ENCODE measurements at places on chromosomes 3 and 15. TPM values are rescaled to one million over a fixed set of nuclear protein-coding genes. Genes with fewer than 3 reads are reported as not detected.
A peak's percentile ranks its signal among the peaks of the same experiment; 100 is the strongest.

DNA sequence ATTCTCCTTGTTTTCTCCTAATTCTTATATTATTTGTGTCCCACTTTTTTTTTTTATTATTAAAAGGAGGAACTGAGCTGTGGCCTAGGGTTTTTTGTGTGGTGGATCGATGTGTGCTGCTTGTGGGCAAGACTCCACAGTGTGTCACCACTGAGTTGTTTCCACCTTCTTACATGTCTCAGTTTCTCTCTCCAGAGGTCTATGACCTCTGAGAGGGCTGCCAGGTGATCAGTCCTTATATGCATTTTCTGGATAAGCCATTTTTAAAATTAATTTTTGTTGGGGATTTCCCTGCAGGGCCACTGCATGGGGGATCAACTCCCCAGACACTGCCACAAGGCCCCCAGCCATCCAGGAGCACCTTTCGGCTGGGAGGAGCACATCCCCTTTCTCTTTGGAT is 27.8 kb downstream of the IQCF6 start:
- no peak for DNase-seq

DNA sequence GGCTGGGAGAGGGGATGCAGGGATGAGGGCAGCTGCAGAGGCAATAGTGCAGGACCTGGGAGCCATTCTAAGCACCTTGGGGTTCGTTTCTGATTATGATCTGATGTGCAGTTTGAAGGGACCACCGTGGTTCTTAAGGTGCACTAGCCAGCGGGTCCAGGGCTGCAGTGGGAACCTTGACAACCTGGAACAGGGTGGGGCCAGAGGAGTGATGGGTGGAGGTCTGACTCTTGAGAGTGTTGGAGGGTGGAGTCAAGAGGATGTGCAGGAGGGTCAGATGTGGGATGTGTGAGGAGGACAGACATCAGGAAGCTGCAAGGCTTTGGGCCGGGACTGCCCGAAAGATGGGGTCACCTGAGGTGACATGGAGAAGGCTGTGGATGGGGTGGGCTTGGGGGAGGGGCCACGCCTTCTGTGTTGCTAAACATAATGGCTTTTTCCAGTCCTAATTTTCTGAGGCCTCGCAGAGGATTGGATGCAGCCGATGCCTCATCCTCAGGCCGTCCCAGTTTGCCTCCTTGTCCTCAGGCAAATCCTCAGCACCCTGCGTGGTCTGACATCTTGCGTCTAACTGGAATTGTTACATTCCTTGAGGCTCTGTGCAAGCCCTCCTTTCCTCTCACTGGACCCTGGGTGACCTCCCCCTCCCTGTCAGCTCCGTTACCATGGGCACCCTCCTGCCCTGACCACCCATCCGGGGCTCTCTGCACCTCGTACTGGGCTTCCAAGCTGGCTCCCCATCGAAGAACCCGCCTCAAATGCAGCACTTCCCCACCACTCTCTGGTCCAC is 61.4 kb upstream of the TRPM1 start:
- DNase-seq = no peak

- peak; percentile 65 for DNase-seq
These were observed 39.7 kb upstream of the VEPH1 start for GRCh38 chr3:157542711-157543500.

DNA sequence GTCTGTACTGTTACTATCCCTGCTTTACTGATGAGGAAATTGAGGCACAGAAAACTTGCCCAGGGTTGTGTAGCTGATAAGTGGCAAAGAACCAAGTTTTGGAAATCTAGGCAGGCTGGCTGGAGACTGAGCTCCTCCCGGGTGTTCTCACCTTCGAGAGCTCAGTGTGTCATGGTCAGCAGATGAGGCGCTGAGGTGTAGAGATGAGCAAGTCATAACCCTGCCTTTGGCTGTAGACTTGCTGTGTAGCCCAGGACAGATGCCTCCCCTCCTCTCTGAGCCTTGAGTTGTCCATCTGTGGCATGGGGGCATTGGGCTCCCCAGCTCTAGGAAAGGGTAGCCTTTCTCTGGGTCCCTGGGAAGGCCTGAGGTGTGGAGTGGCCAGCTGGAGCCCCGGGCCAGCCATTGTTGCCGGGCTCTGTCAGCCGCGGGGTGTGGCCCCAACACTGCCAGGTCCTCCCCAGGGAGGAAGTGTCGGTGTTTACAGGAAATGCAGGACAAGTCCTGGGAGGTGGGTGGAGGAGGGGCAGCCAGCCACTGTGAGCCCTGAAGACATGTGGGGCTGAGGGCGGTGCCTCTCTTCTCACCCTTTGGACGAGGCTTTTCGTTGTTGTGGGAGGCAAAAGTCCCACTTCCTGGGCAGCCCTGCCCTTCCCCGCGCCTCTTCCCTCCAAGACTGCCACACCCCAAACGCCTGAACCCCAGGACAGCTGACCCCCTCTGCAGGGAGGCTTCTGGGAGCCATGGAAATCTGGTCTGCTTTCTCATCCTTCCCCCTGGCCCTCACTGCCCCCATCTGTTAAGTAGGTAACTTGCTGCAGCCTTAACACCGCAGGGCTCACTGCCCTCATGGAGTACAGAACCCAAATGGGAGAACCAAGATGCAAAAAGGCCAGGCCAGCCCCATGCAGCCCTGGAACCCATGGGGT is 29.1 kb downstream of the FGD5 start:
- DNase-seq = peak; percentile 53

- DNase-seq = no peak
These were observed 379.8 kb downstream of the LSAMP start for GRCh38 chr3:116065501-116065900.

DNA sequence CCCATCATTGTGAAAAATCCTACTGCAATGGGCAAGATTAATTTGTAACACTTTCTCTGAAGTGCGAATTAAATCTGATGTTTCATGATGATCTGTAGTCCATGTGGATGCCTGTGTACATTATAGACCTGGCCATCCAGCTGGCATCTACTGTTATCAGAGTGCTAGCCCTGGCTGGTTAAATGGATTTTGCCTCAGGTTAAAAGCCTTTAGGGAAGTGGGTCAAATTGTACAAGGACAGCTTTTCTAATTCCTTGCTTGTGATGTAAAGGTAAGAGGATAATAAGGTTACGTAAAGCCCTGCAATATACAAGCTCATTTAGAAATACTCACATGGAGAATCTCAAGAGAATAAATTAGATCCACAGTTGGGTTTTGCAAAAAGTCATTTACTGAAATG is 138.2 kb downstream of the EPHA3 start:
- DNase-seq = no peak

DNA sequence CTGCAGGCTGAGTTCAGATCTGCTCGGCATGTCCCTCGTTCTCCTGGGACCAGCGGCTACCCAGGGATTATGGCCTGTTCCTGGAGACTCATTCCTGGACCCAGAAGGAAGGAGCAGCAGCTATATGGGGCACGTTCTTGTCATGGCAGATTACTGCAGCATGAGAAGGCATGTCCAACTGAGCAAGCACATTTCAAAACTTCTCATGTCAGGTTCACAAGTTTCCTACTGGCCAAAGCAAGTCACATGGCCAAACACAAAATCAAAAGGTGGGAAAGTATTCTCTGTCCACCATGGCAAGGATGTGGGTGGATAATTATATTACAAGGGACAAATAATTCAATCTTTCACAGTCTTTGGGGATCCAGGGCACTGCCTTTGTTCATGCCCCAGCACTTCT is 71.9 kb upstream of the C15orf39 start:
- no peak for DNase-seq

- no peak for DNase-seq
These were observed 18.1 kb downstream of the RNF111 start for GRCh38 chr15:59005579-59005978.

GRCh38 chr3:40044487-40044886 is 235.1 kb downstream of the MYRIP start:
- DNase-seq = peak; percentile 53

GRCh38 chr3:48738926-48739616 is 22.1 kb upstream of the IP6K2 start:
- DNase-seq = peak; percentile 7

GRCh38 chr15:48898032-48898431 is 20.1 kb downstream of the EID1 start:
- no peak for DNase-seq

DNA sequence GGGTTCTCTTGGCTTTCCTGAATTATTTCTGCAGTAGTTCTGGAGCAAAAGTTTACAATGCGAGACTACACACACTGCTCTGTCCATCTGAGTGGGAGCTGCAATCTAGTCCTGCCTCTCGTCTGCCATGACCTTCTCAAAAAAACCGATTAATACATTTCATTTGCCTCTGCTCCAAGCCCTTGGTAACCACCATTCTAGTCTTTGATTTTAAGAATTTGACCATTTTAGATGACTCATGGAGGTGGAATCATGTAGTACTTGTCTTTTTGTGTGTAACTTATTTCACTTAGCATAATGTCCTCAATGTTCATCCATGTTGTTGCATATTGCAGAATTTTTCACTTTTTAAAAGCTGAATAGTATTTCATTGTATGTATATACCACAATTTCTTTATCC is 356.9 kb downstream of the SV2B start:
- DNase-seq = no peak

GRCh38 chr15:45168751-45169551 is 18.8 kb downstream of the SHF start:
- no peak for DNase-seq

DNA sequence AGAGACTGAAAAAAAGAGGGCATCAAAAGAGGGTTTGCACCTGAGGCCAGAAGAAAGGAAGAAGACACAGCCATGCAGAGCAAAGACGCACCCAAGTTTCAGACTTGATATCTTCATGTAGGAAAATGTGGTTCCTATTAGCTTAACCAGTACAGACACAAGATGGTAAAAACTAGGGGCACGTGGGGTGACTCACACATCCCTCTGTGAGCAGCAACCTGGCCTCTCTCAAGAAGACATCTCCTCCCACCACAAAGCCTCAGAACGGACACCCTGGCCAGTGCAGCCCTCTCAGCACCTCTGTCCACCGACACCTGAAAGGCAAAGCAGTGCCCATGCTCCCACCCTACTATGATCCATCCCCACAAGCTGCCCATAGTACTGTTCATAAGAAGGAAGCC is 33.3 kb downstream of the GLB1 start:
- no peak for DNase-seq

DNA sequence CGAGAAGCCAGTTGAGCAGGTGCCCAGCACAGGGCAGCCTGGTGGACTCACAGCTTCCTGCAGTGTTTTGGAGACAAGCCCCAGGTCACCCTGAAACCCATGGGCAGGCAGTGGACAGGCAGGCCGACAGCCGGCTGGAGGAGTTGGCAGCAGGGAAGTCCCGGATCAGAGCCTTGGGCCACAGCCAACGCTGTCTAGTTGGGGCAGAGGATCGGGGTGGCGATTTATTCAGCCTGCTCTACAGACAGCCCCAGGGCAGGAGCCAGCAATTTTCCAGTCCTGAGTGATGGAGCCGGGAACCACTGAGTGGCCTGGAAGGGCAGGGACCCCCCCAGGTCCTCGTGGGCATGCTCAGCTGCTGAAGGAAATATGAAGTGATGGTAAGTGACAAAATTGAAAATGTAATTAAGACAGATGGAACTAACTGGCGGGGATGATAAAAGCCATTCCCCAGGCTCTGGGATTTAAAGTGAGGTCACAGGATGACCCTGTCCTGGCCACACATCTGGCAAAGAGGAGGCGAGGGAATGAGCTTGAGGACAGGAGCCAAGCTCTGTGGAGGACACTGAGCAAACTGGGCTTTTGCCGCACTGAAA is 34.4 kb upstream of the TBC1D21 start:
- DNase-seq = no peak

DNA sequence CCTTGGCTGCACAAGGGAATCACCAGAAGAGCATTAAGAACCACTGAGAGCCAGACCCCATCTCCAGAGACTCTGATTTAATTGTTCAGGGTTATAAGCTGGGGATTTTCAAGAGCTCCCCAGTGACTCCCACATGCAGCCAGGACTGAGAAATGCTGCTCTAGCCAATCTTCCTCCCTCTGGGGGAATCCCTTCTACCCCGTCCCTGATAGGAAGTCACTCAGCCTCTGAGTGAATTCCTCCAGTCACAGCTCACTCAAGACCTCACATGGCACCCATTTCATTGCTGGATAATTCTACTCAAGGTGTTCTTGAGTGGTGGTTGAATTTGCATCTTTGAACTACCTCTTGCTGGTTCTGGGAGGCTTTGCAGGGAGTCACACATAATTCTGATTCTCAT is 10.7 kb downstream of the CCR3 start:
- no peak for DNase-seq

DNA sequence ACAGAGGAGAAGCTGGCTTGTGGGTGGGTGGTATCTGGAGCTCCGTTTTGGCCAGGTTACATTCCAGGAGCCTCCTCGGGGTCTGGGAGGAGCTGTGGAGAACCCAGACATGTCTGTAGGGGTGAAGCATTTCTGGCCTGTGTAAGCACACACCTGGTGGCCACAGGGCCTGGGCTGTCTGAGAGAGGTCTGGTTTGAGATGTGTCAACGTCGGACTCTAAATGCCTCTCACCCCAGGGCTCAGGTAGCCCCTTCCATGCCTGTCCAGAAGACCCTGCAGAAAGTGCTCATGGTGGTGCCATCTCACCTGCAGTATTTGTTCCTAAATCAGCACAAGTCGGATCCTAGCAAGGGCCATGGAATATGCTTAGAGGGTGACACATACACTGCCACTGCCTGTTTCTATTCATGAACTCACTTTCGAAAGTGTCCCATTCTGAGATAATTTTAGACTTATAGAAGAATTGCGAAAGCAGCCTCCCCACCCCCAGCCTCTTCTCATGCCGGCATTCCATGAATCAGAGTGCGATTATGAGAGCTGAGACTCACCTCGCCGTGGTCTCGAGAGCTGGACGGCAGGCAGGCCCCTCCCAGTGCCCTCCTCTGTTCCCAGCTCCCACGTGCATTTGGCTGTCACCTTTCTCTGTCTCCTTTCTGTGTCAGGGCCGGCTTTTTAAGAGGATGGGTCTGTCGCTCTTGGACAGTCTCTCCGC is 63.7 kb downstream of the KLF15 start:
- no peak for DNase-seq

DNA sequence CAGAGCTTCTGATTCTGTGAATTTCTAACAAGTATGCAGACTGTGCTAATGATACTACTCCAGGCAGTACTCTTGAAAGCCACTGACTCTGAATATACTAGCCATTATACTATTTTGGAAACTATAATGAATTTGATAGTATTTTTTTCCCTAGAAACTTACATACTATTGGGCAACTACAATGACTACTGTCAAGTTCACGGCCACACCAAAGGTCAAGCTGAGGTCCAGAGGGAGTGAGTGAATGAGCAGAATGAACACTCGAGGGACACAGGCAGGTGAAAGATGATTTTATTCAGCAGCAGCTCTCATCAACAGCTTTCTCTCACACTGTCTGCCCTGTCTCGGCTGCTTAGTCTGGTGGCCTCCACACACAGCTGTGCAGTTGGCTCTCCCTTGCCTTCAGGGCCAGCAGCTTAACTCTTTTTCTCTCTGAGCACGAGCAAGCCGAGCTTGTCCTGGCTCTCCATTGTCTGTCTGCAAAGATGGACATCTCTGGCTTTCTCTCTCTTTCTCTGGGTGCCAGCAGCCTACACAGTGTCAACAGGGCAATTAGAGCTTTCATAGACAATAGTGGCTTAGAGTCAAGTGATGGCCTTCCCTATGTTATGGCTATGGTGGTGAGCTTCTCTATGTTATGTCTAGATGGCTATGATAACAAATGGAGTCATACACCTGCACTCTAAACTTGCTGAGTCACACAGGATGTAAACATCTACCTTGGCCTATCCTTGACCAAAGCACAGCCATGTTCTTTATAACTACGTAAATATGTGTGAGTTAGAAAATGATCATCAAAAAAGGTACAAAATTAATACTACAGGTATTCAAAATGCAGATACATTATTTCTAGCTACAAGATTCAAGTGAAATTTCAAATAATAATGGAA is 362.4 kb downstream of the CGGBP1 start:
- no peak for DNase-seq

Gene GCNT3
- not detected for total RNA-seq

Gene CCDC50
- 68.9 TPM for total RNA-seq

Gene CLRN1
- total RNA-seq = not detected

Gene DUOXA2
- not detected for total RNA-seq

Gene CPA3
- total RNA-seq = not detected

Measured in lung microvascular endothelial cell (primary cell).